ENCODE measurements at places on chromosomes 7 and 10.

DNA sequence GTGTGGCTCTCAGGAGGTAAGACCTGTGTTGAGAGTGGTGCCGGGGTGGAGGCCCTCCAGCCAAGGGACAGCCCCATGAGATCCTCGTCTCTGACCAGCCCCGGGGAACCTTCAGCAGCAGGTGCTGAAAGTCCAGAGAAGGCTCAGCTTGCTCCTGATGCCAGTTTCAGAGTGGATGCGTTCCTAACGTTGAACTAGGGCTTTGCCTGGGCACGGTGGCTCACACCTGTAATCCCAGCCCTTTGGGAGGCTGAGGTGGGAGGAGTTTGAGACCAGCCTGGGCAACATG, 45.7 kb downstream of the BAIAP2L1 start:
- no peak for DNase-seq

GRCh38 chr7:66015440-66016130, 33.6 kb upstream of the GUSB start:
- DNase-seq = no peak

GRCh38 chr10:35554036-35554435, 51.1 kb upstream of the GJD4 start:
- DNase-seq = no peak

GRCh38 chr7:96521068-96521894, 188.4 kb downstream of the SEM1 start:
- DNase-seq = no peak

- no peak for DNase-seq
Measured at GRCh38 chr10:31011017-31011664, 20.5 kb downstream of the ZNF438 start.

Data from GM12892 (cell line).